ENCODE measurements at places on chromosomes 1 and 21.

DNA sequence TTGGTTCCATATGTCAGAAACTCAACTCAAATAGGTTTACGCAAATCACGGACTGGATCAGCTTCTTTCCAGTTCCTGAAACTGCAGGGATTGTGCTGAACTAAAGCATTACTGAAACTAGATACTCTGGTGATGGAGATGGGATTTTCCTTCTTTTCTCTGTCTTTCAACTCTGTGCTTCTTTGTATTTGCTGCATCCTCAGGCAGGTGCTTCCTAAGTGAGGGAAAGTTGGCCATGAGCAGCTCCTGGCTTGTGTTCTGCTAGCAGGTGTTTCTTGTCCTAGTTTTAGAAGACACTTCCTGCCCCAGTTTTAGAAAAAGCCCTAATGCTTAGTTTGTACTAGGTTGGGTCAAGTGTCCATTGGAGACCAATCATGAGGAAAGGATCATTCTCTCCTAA, 86.7 kb upstream of the USP24 start:
- no peak for DNase-seq

GRCh38 chr1:14371771-14372497, 226.6 kb upstream of the KAZN start:
- DNase-seq, result no peak

GRCh38 chr1:182957902-182958395, 5.0 kb upstream of the SHCBP1L start:
- no peak for DNase-seq

DNA sequence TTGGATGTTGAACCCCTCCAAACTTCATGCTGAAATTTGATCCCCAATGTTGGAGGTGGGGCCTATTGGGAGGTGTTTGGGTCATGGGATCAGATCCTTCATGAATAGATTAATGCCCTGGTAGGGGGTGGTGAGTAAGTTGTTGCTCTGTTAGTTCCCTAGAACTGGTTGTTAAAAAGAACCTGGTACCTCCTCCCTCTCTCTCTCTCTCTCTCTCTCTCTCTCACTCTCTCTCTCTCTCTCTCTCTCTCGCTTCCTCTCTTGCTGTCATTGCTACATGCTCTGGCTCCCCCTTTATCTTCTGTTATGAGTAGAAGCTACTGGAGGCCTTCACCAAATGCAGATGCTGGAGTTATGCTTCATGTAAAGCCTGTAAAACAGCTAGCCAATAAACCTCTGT, 498.2 kb upstream of the NR5A2 start:
- no peak for DNase-seq

- no peak for DNase-seq
Observed at GRCh38 chr21:46028573-46029091, 47.1 kb downstream of the COL6A1 start.

GRCh38 chr1:206487970-206488369, 17.7 kb downstream of the IKBKE start:
- DNase-seq, result no peak

GRCh38 chr1:162941024-162941423, 80.0 kb upstream of the CCDC190 start:
- DNase-seq, result no peak

- DNase-seq, result no peak
Observed at GRCh38 chr1:6971048-6971447, 185.8 kb downstream of the CAMTA1 start.

DNA sequence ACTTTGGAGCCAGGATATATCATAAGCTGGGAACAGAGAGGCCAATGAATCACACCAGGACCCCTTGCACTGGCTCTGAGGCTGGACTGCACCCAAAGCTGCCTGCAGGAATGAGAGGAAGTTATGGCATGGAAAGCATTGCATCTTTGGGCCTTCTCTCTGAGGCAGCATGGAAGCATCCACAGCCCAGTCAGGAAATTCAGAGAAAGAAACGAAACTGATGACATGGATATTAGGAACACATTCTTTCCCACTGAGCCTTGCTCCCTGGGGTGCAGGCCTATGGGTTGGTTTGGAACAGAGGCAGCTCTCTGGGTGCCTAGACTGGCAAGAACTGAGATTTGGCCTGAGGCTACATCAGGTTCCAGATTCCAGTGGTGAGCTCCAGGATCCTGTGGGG, 98.6 kb downstream of the NGF start:
- no peak for DNase-seq

GRCh38 chr1:155052439-155053395, 1.6 kb downstream of the ADAM15 start:
- DNase-seq, result no peak

- DNase-seq, result no peak
Observed at GRCh38 chr1:103109311-103109920, 1.1 kb upstream of the COL11A1 start.

- DNase-seq, result no peak
Observed at GRCh38 chr1:203645996-203646395, 19.4 kb downstream of the ATP2B4 start.

DNA sequence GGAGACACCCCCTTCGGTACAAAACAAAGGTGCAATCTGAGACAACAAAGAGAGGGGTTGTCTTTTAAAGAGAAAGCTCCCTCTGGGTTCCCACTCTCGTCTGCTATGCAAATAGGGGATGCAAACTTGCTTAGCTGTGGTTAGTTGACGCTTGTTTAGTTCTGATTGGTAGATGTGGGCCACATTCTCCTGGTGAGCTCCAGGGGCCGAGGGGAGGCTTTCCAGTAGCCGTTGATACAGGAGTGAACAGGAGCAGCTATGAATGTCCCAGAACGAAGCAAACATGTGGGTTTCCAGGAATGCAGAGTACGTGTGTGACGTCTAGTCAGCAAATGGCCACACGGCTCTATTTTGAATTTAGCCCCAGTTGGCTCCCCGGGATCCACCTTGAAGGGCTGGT, 14.7 kb downstream of the TFF2 start:
- no peak for DNase-seq
